CD4-positive, alpha-beta T cell (primary cell): ENCODE measurements at places on chromosomes 5 and 9. TPM values are rescaled to one million over a fixed set of nuclear protein-coding genes. Genes with fewer than 3 reads are reported as not detected.

LCN9 gene
- not detected for total RNA-seq

AGXT2 gene
- not detected for total RNA-seq

- no peaks in the 10 kb centered on the region for H3K27me3 ChIP-seq
- DNase-seq: no peak
- H3K27ac ChIP-seq: no peak overlapping the region
- H3K4me1 ChIP-seq: no peaks in the 10 kb centered on the region
- no peaks in the 10 kb centered on the region for H3K36me3 ChIP-seq
- no peak overlapping the region for H3K4me3 ChIP-seq
These were observed 43.9 kb upstream of the RNF130 start for GRCh38 chr5:180115326-180116076.

DNA sequence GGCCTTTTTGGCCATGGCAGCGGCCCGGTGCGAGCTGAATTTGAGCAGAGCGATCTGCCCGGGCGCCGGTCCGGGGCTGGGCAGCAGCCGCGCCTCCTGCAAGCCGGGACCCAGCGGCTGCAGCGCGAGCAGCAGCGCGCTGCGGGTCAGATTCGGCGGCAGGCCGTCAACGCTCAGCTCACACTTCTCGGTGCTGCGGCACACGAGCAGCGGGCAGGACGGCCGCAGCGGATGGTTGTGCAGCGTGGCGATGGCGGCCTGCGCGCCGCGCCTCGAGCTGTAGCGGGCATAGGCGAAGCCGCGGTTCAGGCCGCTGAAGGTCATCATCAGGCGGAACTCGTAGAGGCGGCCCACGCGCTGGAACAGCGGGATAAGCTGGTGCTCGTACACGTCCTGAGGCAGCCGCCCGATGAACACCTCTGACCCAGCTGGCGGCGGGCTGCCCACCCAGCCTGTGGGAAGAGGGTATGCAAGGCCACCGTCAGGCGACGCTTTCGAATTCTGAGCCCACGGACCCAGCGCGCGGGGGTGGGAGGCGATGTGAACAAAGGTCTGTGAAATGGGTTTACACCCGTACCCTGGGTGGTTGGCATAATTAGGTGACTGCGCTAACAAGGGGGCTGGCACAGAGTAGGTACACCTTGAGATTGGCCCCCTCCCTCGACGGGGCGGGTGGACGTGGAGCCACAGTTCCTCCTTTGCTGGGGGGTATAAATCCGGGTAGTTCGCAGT, 755 bp downstream of the DND1 start:
- DNase-seq: no peak
- H3K36me3 ChIP-seq: peaks cover 82% of the 10 kb centered on the region
- no peaks in the 10 kb centered on the region for H3K4me1 ChIP-seq
- no peak overlapping the region for H3K27ac ChIP-seq

GRCh38 chr5:18305288-18305924, 671.1 kb downstream of the TAF11L14 start:
- no peak overlapping the region for H3K4me3 ChIP-seq
- no peaks in the 10 kb centered on the region for H3K4me1 ChIP-seq
- DNase-seq: no peak
- no peaks in the 10 kb centered on the region for H3K27me3 ChIP-seq

DNA sequence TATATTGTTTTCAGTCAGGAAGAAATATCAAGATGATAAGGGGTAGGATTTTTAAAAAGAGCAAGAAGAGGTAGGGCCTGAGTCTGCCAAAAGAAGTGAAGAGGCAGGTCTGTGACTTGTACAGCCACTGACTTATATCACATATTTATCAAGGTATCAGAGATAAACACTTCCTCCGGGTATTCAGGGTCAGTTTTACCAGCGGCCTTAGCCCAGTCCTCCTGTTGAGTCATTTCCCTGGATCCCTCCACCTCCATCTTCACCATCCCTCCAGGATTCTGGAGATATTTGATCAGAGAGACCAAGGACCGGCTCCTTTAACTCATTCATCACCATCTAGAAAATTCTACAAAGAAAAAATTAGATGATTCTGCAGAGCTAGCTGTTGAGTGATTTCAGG, 375.7 kb upstream of the TUSC1 start:
- H3K27me3 ChIP-seq: no peaks in the 10 kb centered on the region
- no peak overlapping the region for H3K4me3 ChIP-seq
- DNase-seq: no peak
- H3K27ac ChIP-seq: no peak overlapping the region
- H3K4me1 ChIP-seq: no peaks in the 10 kb centered on the region

GRCh38 chr9:36762958-36763357, 190.3 kb downstream of the MELK start:
- H3K4me1 ChIP-seq: peaks cover 17% of the 10 kb centered on the region
- H3K36me3 ChIP-seq: no peaks in the 10 kb centered on the region
- no peak overlapping the region for H3K27ac ChIP-seq
- H3K27me3 ChIP-seq: peaks cover 5% of the 10 kb centered on the region

- no peak overlapping the region for H3K27ac ChIP-seq
- H3K36me3 ChIP-seq: no peaks in the 10 kb centered on the region
- H3K4me3 ChIP-seq: no peak overlapping the region
- no peak for DNase-seq
- H3K27me3 ChIP-seq: no peaks in the 10 kb centered on the region
- no peaks in the 10 kb centered on the region for H3K4me1 ChIP-seq
These were observed 241.2 kb downstream of the FAM114A2 start for GRCh38 chr5:153797484-153797883.

DNA sequence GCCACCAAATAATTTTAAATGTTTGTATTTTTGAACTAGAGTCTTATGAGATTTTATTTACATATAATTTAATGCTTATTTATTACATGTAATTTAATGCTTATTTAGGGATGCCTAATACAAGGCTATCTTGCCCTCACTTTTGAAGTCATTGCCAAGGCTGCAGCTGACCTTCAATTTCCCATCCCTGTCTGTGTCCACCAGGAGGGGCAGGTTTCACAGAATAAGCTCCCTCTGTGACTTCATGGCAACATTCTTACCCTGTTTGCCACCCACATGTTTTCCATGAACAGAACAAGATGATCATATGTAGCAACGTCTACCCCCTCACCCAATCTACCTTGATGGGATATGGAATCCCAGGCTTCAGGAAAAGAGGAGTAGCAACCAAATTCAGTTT, 27.0 kb downstream of the C5 start:
- H3K27me3 ChIP-seq: no peaks in the 10 kb centered on the region
- H3K4me3 ChIP-seq: no peak overlapping the region
- H3K36me3 ChIP-seq: no peaks in the 10 kb centered on the region
- H3K4me1 ChIP-seq: no peaks in the 10 kb centered on the region

DNA sequence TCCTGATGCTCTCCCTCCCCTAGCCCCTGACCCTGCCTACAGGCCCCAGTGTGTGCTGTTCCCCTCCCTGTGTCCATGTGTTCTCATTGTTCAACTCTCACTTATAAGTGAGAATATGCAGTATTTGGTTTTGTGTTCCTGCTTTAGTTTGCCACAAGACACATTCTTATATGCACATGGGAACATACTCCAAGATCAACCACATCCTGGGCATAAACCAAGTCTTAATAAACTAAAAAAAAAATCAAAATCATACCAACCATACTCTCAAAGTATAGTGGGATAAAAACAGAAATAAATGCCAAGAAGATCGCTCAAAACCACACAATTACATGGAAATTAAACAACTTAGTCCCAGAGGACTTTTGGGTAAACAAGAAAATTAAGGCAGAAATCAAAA, 11.2 kb upstream of the ZCCHC9 start:
- H3K36me3 ChIP-seq: no peaks in the 10 kb centered on the region
- H3K27ac ChIP-seq: no peak overlapping the region
- H3K27me3 ChIP-seq: no peaks in the 10 kb centered on the region
- DNase-seq: no peak
- H3K4me3 ChIP-seq: no peak overlapping the region

GRCh38 chr5:80963521-80963895, 3.3 kb downstream of the RASGRF2 start:
- no peaks in the 10 kb centered on the region for H3K27me3 ChIP-seq
- DNase-seq: no peak
- H3K27ac ChIP-seq: no peak overlapping the region
- H3K36me3 ChIP-seq: no peaks in the 10 kb centered on the region

DNA sequence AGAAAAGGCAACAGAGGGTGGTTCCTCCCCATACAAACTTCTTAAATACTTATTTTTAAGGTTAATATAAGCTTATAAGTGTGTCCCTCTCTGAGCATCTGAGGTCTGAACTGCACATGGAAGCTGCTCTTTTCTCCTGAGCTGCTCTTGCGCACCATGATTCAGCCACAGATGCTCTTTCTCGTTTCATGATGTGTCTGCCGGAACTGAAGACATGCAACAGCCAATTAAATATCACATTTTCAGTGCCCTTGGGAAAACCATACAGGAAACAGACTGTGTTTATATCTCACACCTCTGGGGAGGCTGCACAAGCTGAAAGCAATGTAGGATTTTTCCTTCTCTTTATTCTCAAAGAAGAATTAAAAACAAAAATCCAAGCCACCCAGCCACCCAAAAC, 96.8 kb upstream of the NREP start:
- no peaks in the 10 kb centered on the region for H3K4me1 ChIP-seq
- no peaks in the 10 kb centered on the region for H3K36me3 ChIP-seq
- H3K27me3 ChIP-seq: no peaks in the 10 kb centered on the region
- no peak overlapping the region for H3K4me3 ChIP-seq

GRCh38 chr5:178297751-178298150, 65.1 kb upstream of the PHYKPL start:
- H3K27me3 ChIP-seq: no peaks in the 10 kb centered on the region
- H3K27ac ChIP-seq: no peak overlapping the region
- no peak overlapping the region for H3K4me3 ChIP-seq
- no peaks in the 10 kb centered on the region for H3K4me1 ChIP-seq

- H3K27me3 ChIP-seq: no peaks in the 10 kb centered on the region
- H3K4me1 ChIP-seq: no peaks in the 10 kb centered on the region
- no peak overlapping the region for H3K27ac ChIP-seq
- no peaks in the 10 kb centered on the region for H3K36me3 ChIP-seq
These were observed 601.5 kb downstream of the ANXA1 start for GRCh38 chr9:73753171-73753570.

GRCh38 chr9:133304477-133305377, 29.7 kb upstream of the ABO start:
- H3K4me3 ChIP-seq: no peak overlapping the region
- no peak for DNase-seq
- H3K27ac ChIP-seq: no peak overlapping the region
- no peaks in the 10 kb centered on the region for H3K36me3 ChIP-seq
- H3K4me1 ChIP-seq: no peaks in the 10 kb centered on the region

DNA sequence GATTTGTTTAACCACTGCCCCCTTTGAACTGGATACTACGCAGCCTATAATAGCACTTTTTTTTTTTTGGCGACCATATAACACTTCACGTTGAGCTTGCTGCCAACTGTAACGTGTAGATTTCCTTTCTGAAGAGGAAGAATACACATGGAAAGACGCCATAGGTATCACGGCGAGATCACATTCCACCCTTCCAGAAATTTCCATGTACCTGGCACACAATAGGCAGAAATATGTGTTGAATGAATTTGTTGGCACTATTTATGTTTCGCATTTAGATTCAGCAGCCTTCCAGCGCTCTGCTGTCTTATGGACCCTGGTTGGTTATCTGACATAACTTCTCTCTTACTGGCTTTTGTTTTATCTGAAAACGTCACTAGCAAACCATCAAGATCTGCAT, 250.3 kb downstream of the SLIT3 start:
- no peak for DNase-seq
- no peak overlapping the region for H3K27ac ChIP-seq
- no peaks in the 10 kb centered on the region for H3K27me3 ChIP-seq
- no peaks in the 10 kb centered on the region for H3K36me3 ChIP-seq
- no peaks in the 10 kb centered on the region for H3K4me1 ChIP-seq

- H3K27ac ChIP-seq: no peak overlapping the region
- no peaks in the 10 kb centered on the region for H3K27me3 ChIP-seq
- no peak overlapping the region for H3K4me3 ChIP-seq
- H3K36me3 ChIP-seq: no peaks in the 10 kb centered on the region
- H3K4me1 ChIP-seq: peaks cover 21% of the 10 kb centered on the region
These were observed 5.1 kb upstream of the TCOF1 start for GRCh38 chr5:150352244-150353031.

GRCh38 chr5:135335031-135335828, 63.8 kb downstream of the MACROH2A1 start:
- H3K27ac ChIP-seq: no peak overlapping the region
- H3K27me3 ChIP-seq: no peaks in the 10 kb centered on the region
- H3K36me3 ChIP-seq: peaks cover 61% of the 10 kb centered on the region
- DNase-seq: no peak
- no peaks in the 10 kb centered on the region for H3K4me1 ChIP-seq
- no peak overlapping the region for H3K4me3 ChIP-seq

DNA sequence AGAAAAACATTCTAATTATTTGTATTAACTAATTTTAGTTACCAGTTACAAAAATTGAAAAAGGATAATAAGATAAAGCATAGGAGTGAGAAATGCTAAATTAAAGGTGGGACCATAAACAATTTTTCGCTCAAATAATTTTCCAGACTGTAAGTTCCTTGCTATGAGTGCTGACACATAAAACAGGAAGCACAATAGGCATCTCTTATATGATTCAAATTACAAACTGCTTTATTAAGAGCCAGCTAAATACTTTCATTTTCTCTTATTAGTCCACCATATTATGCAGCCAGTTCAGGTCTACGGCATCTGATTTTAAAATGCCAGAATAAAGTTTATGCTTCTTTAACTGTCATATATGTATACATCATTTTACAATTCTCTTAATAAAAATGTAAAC, 4.4 kb downstream of the RC3H2 start:
- no peak overlapping the region for H3K27ac ChIP-seq
- H3K36me3 ChIP-seq: peaks cover 22% of the 10 kb centered on the region
- peaks cover 28% of the 10 kb centered on the region for H3K4me1 ChIP-seq
- H3K27me3 ChIP-seq: no peaks in the 10 kb centered on the region

DNA sequence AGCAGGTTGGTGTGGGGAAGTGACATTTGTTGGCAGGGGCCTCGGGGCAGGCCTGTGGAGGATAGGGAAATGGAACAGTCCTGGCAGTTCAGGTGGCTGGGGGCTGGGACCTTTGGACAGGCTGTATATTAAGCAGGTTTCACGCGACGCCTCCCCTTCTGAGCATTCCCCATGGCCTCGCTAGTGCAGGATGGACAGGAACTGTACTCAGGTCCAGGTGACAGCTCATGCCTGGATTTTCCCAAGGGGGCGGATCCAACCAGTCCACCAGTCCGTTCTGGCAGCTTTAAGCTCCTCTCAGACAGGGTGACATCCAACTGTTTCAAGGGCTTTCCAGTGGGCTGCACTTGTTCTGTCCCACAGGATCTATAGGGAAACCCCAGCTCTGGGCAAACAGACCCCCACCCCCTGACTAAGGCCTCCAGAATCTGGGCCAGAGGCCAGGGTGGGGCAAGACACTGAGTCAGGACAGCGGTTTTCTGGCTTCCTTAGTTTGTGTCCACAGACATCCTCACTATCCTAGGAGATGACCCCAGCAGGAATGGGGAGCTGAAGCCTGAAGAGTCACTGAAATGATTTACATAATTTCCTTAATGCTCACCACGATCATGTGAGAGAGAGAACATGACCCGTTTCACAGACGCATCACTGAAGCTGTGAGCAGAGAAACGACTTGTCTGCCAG, 20.9 kb downstream of the CSF2 start:
- H3K4me3 ChIP-seq: no peak overlapping the region
- DNase-seq: no peak
- H3K27ac ChIP-seq: no peak overlapping the region
- no peaks in the 10 kb centered on the region for H3K36me3 ChIP-seq
- H3K4me1 ChIP-seq: peaks cover 38% of the 10 kb centered on the region
- H3K27me3 ChIP-seq: no peaks in the 10 kb centered on the region
